ENCODE measurements at places on chromosomes 4 and X.

DNA sequence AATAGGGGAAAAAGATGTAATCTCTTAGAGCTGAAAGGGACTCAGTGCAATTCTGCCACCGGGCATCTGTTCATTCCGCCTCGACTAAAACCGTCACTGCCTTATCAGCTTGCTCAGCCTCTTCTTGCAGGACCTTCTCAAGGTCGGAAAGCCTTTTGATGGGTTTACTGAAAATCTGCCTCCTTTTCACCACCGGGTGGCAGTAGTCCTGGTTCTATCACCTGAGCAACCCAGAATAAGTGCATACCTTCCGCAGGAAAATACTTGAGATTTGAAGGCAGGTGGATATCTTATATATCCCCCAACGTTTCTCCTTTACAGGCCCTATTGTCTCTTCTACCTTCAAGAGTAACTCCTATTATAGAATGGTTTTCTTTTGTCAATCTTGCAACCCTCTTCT lies 103.4 kb upstream of the PAK3 start:
- peak; percentile 20 for DNase-seq

DNA sequence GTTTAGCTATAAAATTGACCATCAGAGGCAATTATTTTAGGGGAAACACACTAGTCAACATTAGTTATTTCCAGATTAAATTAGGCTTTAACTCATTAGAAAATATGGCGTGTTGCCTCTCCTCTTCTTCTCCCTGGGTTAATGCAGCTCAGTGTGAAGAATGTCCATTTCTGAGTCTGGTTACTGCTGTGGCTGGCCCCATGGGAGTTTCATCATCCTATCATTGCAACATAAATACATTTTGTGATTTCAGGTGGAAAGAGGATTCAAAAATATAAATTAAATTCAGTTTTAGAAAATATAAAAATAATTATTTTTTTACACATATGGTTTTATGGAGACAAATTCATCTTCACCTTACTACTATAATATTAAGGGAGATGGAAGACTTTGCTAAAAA lies 288.5 kb upstream of the ARSJ start:
- DNase-seq, result no peak

- DNase-seq, result peak; percentile 64
Observed at GRCh38 chr4:181508601-181509000, 734.6 kb upstream of the TENM3 start.

- DNase-seq, result no peak
Observed at GRCh38 chr4:183241322-183241640, 78.8 kb downstream of the CLDN22 start.

DNA sequence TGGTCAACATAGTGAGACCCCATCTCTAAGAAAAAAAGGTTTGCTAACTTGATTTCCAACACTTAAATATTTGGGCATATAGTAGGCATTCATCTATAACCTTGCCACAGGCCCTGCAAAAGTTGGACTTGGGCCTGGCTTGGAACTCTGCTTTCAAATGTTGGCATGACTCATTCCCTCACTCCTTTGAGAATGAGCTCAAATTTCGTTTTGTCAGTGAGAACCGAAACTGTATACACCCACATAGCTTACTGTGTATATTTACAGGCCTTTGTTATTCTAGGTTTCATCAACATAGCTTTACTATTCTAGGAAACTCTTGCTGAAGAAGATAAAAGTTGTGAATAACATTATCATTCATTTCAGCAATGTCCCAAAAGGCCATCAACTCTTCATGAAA lies 88.7 kb upstream of the ELOVL6 start:
- DNase-seq, result no peak

- peak; percentile 80 for DNase-seq
Observed at GRCh38 chrX:153818571-153819383, 11.6 kb downstream of the PDZD4 start.

DNA sequence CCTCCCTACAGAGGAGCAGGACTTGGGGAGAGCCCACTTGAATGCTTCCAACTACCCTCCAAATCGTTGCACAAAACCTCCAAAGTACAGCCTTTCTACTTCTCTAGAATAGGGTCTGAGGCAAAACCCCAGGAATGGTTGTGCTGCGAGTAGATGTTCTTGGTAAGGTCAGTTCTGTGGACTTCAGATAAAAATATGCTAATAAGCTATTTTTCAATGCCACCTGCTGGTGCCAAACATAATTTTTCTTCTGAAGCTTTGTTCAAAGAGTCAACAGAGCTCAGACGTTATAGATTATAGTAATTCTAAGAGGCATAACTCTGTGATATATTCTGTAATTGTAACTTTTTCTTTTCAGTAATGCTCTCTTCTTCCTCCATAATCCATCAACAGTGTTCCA lies 425.7 kb downstream of the GPAT3 start:
- no peak for DNase-seq

DNA sequence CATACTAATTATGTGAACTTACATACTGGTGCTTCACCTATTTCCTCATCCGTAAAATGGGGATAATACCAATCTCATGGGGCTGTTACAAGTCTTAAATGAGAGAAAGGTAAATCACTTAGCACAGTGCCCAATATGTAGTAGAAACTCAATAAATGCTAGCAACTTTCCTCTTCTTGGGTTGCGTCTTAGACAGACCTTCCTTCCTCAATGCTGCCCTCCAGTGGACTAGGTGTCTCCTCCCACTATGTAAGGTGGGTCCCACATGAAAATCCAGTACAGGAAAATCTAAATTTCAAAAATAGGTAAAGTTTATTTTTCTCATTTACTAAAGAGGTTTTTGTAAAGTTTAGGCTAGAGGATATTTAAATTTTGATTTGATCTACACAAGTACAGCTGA lies 20.6 kb downstream of the ZDHHC9 start:
- peak; percentile 55 for DNase-seq

DNA sequence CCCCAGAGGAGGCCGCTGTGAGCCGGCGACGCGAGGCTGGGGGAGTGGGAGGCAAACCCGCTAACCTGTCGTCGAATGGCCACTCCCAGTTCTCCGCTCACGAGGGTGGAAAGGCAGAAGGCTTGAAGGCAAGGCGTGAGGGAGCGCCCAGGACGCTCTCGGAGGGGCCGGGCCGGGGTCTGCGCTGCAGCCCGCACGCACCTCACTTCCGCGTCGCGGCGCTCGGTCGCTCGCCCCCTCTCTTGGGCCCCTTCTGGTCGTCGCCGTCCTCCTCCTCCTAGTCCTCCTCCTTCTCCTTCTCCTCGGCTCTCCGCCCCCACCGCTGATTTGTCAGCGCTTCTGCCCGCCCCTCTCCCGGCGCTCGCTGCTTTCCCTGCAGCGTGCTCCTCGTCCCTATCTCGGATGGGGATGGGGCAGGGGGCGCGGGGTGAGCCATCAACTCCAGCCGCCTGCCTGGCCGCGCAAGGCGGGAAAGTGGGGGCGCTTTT lies at the start of gene SNCA:
Gene SNCA, minus strand, starts transcription at position 265 of the 488 bp plus-strand sequence. CDS start 1,494 bp downstream, outside the sequence.
- peak; percentile 96 for DNase-seq

- no peak for DNase-seq
Observed at GRCh38 chrX:73563738-73564068, 706 bp downstream of the CHIC1 start.

All from eye (tissue), 1 donor.